ENCODE measurements at places on chromosomes 2 and 18.

GRCh38 chr2:144501118-144501517 lies 18.8 kb downstream of the ZEB2 start:
- no peak for DNase-seq

GRCh38 chr18:65942854-65943253 lies 192.0 kb downstream of the CDH7 start:
- no peak for DNase-seq

DNA sequence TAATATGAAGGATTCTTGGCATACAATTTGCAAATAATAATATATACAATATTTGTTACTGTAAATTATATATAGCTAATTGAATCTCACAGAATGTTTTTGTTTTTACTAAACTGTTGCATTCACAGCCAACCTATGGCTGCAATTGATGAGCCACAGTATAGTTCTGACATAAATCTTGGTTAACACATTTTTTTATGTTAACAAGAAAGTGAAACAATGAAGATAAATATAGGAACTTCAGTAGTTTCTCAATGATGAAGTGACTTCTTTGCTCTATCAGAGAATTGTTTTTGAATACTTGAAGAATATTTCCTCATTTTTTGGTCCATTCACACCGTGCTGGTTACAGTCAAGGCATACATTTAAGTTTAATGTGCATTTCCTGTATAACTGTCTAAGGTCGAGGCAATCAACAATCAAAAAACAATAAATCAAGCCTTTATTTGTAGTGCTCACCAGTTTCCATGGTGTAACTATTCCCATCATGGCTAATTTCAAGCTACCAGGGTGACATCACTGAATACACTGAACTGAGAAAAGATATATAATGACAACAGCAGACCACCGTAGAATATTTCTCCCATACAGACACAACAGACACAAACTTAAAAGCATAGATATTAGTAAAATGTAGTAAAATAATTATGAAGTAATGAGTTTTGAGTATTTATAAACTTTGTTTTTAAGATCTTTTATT lies 12.9 kb upstream of the ETAA1 start:
- DNase-seq, result no peak

DNA sequence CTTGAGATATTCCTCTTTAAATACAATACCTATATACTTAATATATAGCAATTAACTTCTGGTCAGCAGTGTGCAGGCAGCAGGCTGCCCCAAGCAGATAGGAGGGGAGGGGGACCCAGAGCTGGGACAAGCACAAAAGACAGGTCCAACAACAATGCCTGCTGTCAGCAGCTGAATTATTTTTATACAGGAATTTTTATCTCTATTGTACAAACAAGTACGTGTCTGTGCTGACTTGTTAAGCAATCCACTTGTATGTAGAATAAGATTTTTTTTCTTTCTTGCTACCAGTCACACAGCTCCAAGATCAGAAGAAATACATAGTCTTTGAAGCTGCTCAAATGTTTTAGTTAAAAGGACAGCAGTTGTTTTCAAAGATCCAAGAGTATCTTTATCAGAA lies 16.7 kb downstream of the BCL11A start:
- DNase-seq, result no peak

DNA sequence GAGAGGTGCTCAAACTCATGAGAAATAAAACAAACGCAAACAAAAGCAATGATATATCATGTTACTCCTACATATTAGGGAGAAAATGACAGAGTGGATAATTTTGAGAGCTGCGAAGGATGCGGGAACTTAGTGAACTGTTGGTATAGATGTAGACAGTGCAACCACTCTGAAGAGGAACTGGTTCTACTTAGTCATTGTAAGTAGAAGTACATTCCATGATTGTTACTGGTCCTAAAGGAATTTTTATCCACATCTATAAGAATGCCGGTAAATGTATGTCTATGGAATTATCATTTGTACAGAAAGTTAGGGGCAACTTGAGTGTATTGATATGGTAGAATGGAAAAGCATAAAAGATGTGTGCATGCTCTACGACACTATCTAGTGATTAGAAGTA lies 1238.4 kb downstream of the LRP1B start:
- DNase-seq, result no peak

DNA sequence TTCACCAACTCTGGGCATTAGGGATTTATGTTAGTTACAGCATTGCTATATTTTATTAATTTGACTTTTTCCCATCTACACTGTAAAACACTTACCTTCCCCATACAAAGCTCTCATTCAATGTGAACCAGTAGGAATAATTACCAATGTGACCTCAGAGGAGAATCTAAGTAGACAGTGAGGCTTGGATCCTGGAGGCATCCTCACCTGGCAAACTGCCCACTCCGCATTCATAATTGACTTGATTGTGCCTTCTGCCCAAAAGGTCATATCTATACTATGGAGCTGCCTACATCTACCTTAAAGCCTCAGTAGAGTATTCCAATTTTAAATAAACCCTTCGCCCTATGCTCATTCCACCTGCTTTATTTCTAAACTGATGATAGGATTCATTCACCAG lies 45.4 kb upstream of the SCN1A start:
- DNase-seq, result no peak

GRCh38 chr2:29106980-29107388 lies 8.2 kb upstream of the CLIP4 start:
- no peak for DNase-seq
